ENCODE measurements at places on chromosomes 6 and 20.

- DNase-seq, result no peak
Measured at GRCh38 chr6:158418501-158418900, 106.2 kb downstream of the TULP4 start.

- no peak for DNase-seq
Measured at GRCh38 chr6:3560211-3560610, 103.4 kb upstream of the SLC22A23 start.

GRCh38 chr20:36394340-36394965 lies 88.3 kb downstream of the DLGAP4 start:
- no peak for DNase-seq

DNA sequence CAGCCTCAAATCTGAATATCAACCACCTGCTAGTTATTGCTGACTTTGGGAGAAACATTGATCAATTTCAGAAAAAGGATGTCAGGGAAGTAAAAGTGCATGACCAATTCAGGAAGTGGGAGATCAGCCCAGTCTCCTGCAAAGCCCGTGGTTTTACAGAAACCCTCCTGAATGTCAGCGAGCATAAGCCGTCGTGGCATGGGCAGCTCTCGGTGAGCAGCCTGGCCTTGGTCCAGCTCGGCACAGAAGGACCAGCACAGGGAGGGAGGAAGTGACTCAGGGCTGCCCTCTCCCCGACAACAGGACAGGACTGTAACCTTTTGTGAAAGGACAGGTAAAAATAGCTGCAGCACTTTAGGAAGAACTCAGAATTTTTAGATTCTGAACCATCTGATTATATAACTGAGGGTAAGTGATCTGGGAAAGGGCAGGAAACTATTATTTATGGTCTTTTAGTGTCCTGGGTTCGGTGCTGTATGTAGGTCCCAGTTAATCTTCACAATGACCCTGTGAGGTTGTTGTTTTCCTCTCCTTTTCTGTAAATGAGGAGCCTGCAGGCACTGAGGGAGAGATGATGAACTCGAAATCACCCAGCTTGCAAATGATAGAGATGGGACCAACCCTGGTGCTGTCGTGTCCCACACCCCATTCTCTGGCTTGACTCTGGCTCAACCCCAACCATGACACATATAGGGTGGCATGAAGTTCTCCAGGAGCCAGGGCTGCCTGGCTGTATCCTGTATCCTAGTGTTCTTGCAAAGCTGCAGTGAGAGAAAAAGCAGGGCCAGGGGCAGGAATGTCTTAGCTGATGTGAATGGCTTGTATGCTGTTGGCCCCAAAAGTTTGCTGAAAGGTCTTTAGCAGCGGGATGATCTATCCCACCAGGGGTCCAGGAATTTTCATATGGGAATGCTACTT lies 37.6 kb downstream of the NRN1 start:
- no peak for DNase-seq

DNA sequence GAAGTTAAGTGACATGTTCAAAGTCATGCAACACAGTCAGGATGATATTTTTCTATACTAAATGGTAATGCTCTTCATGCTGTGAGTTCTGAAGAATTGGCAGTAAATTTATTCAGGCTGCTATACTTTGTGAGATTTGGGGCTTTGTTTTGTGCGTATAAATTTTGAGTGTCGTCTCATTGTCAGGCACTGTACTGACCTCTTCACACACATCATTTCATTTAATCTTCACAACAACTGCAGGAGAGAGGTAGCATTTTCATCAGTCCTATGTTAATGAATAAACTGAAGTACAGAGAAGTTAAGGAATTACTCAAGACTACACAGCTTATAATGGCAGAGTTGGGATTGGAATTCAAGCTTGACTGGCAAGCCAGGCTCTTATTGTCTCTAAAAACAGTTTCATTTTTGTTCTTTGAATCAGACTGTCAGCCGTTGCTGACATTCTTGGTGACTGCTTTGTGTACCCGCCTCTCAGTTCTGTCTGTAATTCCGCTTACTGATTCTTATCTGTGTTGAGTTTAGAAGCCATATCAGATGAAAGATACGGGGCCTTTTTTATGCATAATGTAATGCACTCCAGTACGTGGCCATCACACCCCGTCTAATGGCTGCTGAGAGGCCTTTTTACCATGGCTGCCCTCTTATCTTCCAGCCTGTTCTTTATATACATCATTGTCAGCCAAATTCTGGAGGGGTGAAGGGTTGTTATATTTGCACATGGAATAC lies 274.9 kb downstream of the UTRN start:
- peak; percentile 27 for DNase-seq

GRCh38 chr6:43715056-43715788 lies 27.6 kb upstream of the MRPS18A start:
- DNase-seq, result no peak

GRCh38 chr6:165664559-165665383 lies 1.7 kb upstream of the PDE10A start:
- no peak for DNase-seq

DNA sequence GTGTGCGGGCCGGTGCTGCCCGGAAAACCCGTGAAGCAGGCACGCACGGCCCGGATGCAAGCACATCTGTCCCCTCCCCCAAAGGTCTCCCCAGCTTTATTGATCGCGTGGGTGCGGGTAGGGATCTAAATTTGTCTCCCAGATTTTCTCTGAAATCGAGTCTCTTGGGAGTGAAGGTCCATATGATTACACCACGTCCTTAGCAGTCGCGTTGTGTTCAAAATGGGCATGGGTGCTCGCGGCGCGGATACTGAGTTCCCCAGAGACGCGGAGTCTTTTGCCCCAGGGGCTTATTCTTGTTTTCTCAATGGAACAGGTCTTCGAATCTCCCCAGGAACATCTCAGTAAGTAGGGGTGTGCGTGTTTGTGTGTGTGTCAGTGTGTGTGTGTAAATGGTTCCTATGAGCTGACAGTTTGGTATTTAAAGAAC lies 2.8 kb upstream of the ZNF292 start:
- DNase-seq, result no peak

- no peak for DNase-seq
Measured at GRCh38 chr6:7673063-7673536, 52.8 kb upstream of the BMP6 start.

DNA sequence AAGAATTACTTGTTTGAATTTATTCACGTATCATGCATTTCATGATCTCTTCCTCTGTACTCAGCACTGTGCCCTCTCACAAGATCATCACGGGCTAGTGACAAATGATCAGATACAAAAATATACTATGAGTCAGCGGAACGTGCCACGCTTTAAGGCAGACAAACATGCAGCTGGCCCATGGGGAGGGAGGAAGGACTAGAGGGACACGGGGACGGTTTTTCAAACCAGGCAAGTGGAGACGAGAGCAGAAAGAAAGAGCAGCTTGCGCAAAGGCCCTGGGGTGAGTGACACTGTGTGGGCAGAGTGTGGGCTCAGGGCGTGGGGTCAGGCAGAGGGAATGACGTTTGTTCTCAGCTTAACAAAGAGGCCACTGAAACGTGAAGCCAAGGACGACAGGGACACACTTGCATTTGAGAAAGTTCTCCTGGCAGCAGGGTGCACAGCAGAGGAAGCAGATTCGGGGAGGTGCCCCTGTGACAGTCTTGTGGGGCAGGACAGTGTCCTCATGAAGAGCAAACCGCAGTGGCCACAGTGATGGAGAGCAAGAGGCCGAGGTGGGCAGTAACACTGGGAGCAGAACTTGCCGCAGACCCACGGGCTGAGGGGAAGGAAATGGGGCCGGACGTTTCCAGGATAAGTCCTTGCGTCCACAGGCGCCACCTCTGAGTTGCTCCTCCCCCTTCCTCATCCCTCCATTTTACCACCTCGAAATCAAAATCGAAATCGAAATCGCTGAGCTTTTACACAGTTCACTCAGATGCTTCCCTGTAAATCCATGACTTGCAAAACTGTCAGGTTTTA lies 6.9 kb upstream of the RPS6KA2 start:
- no peak for DNase-seq

DNA sequence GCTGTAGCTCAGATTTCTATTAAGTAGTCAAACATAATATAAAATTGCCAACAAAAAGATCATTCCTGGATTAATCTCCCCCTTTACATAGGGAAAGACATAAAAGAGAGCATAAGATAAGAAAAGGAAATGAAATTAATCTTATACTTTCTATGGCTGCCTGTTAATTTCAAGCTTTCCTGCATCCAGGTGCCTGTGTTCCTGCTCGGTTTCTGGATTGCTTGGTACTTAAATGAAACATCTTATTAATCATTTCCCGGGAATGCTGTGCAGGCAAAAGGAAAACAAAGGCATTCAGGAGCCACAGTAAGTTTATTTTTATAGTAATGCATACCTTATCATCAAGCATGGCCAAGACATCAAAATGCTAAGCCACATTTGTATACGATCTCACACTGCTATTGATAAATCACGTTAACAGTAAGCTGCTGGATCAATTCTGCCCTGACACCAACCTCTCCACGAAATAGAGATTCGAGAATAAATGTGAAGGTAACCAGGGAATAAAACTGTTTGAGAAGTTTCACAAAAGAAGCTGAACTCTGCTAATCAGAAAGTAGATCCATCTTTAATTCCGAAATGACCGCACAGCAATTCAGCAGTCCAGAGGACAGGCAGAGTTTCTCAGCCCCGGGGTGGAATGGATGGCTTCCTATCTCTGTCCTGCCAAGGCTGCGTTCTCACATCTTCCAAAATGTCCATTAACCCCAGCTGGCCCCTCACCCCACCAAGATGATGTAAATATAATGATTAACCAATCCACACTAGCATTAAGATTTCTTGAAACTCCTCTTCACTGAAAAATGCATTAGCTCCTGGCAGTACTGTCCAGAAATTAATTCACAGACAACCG lies 32.6 kb upstream of the APCDD1L start:
- no peak for DNase-seq

DNA sequence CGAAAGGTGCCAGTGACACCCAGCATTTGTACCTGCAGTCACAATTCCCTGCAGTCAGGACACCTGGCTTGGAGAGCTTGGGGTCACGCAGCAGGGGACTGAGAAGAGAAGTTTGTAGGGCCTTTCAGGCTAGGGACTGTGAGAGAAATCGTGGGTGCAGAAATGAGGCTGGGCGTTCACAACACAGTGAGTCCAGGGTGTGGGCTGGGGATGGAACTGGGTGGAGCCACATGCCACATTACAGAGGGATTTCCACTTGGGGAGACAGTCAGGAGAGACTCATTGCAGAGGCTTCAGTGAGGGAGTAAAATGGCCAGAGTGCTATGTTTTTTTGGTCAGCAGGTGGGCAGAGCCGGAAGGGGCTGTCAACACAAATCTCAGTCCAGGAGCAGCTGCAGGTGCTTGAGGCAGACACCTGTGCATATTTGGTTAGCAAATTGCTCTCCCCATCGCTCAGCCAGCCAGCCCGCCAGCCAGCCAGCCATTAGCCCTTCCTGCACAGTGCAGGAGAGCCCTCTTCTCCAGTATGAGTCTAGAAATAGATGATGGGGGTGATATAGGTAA lies 7.4 kb downstream of the ITPR3 start:
- DNase-seq, result no peak

GRCh38 chr6:40524797-40525585 lies 62.2 kb downstream of the LRFN2 start:
- DNase-seq, result no peak

DNA sequence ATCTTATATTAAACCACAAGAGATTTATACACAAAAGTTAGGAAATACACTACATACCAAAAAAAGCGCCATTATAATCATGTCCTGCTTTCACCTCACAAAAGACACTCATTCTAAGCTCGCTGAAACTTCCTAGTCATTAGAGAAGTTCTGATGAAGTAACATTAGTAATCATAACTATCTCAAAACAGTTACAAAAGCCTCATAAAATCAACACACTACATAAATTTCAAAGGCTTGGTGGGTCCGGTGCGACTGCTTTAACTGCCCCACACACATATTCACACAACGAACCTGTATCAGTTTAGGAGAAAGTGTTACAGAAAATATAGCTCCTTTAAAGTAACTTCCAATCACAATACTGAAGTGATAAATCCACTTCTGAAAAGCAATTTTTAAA lies 1.9 kb downstream of the PHIP start:
- DNase-seq, result no peak

GRCh38 chr6:14542670-14543366 lies 425.2 kb downstream of the CD83 start:
- DNase-seq, result no peak

DNA sequence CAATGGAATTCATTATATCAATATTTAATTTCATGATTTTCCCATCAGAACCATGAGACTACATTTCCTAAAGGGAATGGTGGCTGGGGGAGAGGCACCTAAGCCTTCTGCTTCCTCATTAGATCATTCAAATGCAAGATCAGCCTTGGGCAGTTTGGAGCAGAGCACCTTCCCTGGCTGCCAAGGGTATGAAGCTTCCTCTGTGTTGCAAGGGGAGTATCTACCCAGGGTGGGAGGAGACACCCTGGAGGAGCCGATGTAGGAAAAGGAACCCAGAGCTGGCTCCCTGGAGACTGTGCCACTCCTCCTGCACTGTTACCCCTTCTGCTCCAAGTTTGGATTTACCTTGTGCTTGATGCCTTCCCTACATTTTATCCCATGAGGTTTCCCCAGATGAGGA lies 299.7 kb upstream of the PRDM1 start:
- no peak for DNase-seq

GRCh38 chr6:28269492-28269891 lies 2.5 kb downstream of the ZSCAN26 start:
- DNase-seq, result no peak

GRCh38 chr6:170423030-170423429 lies 116.5 kb downstream of the FAM120B start:
- DNase-seq, result no peak

DNA sequence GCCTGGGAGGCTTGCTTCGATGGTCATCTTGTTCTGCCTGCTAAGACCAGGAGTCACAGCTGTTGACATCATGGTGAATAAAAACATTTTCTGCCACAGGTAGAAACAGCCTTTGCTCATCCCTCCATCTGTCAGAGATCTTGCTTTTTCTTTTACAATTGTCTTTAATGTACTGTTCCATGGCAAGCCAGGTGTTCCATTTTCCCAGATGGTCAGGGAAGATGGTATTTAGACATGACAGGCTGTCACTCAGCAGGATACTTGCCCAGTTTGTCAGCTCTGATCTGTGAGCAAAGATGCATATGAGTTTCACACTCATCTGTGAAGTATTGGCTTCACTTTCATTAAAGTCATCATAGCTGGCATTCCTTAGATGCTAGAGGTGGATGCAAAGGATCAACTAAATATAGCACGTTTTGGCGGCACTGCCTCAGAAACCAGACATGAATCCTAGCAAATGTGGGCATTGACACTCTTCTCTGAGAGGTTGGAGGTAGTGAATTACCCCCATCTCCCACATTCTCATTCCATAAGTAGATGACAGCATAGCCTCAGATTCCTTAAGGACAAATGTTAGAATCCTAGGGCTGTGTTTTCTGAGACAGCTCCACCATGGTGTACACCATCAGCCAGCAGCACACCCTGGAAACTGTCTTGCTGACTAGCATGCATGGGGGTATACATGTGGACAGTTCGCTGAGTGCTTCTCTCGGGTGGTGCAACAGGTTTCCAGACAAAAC lies 4.2 kb downstream of the SSTR4 start:
- no peak for DNase-seq

DNA sequence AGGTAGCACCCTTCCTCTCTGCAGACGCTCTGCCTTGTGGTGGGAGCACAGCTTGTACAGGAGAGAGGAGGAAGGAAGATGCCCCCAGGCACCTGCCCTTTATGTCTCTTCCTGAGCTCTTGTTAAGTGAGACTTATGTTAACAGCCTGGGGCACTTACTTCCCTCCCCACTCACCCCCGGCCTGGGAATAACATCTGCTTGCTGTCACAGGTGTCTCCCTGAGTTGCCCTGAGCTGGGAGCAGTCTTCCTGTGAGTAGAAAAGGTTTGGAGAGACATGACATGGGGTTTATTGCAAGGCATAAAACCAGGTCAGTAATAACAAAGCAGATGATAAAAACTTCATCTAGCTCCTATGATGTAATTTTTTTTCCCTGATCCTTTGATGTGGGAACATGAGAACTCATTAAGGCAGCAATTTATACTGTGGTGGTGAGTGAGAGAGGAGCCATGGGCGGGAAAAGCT lies 1.9 kb downstream of the SSTR4 start:
- DNase-seq, result no peak
